NCI-H446 (cell line): ENCODE measurements at places on chromosomes 5 and 9.

DNA sequence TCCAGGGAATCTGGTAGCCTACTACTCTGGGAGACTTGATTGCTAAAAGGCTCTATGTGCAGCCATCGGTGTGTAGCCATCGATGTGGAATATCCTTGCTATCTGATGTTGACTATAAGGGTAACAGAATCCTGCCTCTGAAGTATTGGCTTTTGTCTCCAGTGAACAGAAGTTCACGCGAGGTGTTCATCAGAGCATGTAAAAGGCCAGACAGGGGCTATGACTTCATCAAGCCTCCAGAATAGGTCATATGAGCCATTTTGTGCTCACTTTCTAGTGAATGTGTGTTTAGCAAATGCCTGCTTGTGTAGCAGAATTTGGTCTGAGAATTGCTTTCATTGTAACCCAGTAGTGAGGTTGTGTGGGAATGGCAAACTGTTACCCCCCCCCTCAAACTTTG is 66.8 kb upstream of the RAD23B start:
- no peak for DNase-seq

DNA sequence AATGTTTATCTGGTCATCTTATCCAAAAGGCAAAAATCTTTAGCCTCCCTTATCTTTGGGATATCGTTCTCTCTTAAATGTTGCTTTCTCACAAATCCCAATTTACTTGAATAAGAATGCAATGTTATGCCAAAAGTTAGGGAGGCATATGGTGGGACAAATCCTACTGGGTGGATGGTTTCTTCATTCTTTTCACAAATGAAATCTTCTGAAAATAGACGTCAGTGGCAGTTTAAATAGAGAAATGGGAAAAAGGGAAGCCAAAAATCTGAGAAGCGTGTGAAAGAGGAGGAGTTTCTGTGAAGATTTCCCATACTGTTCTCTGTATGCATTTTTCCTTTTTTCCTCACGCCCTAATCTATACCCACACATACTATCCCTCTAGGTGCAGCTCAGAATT is 2.5 kb upstream of the PCDHAC1 start:
- no peak for DNase-seq

DNA sequence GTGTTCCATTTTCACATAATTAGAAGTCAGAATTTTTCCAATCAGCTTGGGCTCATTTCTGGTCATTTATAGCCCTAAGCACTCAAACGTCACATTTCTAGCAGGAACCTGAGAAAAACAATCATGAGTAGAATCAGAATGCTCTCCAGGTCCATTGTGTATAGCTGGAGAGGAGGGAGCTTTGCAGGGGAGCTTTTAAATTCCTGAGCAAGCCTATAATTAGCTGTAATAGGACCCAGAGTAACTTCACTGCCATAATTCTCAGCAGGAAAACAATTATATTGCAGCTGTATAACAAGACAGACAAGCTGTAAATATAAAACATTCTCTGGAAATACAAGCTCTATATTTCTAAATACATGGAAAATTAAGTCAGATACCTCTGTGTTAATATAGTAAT is 637.6 kb upstream of the SGCD start:
- DNase-seq: no peak

- no peak for DNase-seq
Observed at GRCh38 chr9:128415281-128415680, 5.4 kb upstream of the CERCAM start.

GRCh38 chr5:139924294-139925215 is 118.5 kb downstream of the NRG2 start:
- no peak for DNase-seq

DNA sequence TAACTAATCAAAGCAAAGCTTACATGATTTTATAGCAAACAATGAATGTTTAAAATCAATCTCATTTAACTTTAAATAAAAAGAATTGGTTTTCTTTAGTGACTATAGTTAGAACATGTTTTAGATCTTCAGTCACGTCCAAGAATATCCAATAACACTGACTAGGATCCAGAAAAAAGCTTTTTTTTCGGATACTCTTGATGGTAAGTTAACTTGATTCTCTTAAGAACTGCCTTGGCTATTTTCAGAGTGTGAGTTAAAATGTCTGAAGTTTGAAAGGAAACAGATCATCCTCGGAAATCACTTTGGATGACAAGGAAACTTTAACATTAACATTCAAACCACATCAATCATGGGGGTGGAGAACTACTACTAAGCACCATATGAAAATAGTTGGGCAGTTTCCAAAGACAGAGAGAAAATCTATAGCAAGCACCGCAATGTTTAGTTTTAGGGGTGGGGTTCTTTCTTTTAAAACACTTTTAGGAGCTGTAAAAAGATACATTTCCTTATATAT is 83.7 kb upstream of the SLC27A6 start:
- DNase-seq: no peak

DNA sequence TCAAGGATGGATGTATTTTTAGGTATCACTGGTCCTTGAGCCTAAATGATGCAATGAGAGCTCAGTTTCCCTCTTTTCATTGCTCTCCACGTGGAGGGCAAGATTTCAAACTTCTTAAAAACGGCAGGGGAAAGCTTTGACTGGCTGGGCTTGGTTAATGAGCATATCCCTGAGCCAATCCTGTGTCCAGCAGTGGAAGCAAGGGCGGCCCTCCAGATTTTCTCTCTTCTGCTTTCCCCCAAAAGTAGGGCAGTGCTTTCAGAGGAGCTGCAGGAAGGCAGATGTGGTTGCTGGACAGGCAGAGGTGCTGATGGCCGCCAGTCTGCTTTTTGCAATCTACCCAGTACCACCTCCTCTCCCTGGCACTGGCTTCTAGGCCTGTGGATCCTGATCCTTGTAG is 30.0 kb upstream of the TBC1D2 start:
- DNase-seq: no peak

GRCh38 chr5:158456756-158457155 is 597.8 kb upstream of the CLINT1 start:
- DNase-seq: no peak

GRCh38 chr5:147417135-147417813 is 92.6 kb downstream of the DPYSL3 start:
- DNase-seq: peak; percentile 86

DNA sequence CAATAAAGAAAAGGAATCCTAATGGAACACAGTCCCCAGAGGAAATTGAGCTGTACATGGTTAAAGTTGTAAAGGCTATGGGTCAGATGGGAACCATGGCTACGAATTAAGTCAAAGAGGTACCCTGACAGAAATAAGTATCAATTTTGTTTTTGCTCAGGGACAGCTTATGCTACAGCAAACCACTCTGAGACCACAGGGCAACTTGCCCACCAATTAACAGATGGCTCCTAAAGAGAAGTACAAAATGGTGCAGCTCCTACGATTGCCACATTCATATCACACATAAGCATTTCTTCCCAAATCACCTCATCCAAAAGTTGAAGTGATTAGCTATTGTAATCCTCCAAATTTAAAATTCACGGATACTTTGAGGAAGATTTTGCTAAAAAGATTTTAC is 83.0 kb downstream of the ELAVL2 start:
- peak; percentile 60 for DNase-seq

DNA sequence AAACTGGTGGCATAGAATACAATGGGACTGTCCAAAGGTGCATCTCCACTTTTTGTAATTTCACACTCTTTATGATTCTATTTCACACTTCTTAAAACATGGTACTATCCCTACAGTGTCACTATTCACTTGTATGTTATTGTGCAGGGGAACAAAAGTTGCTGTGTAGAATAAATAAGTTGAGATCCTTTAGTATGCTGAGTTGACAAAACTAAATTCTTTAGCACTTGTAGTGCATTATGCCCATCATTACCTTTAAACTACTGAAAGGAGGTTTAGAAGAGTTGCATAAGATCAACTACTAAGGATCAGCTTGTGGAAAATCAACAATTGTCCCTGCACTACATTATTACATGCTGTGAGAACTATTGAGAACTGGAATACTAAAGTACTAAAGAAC is 1380.9 kb downstream of the PTPRD start:
- no peak for DNase-seq

- DNase-seq: no peak
Observed at GRCh38 chr9:80507611-80508010, 935.8 kb downstream of the TLE4 start.

GRCh38 chr5:68290260-68290674 is 74.7 kb downstream of the PIK3R1 start:
- DNase-seq: peak; percentile 39

GRCh38 chr9:83432877-83433550 is 105.2 kb downstream of the FRMD3 start:
- DNase-seq: no peak

GRCh38 chr9:5947912-5948311 is 57.2 kb downstream of the MLANA start:
- no peak for DNase-seq

GRCh38 chr9:136667214-136667939 is 4.7 kb downstream of the EGFL7 start:
- no peak for DNase-seq

GRCh38 chr9:88818495-88819201 is 172.6 kb upstream of the S1PR3 start:
- no peak for DNase-seq

- no peak for DNase-seq
Observed at GRCh38 chr9:111622626-111623025, 8.5 kb upstream of the DNAJC25 start.

GRCh38 chr9:96484521-96484931 is 34.6 kb downstream of the HABP4 start:
- no peak for DNase-seq

DNA sequence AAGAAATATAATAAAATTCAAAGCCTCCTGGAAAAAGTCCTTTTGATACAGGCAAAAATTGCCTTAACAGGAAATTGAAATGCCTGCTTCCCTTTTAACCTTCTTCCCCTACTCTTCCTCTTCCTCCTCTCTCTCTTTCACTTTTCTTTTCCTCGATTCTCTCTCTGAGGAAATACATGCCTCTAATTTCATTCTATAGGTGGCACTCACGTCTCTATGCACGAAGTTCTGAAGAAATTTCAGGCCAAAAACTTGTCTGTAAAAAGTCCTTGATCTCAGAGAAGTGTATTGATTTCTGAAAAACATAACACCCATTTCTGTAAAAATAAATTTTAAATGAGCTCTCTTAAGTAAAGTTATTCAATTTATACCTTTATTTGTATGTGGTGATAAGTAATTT is 371.7 kb upstream of the IRX4 start:
- no peak for DNase-seq

DNA sequence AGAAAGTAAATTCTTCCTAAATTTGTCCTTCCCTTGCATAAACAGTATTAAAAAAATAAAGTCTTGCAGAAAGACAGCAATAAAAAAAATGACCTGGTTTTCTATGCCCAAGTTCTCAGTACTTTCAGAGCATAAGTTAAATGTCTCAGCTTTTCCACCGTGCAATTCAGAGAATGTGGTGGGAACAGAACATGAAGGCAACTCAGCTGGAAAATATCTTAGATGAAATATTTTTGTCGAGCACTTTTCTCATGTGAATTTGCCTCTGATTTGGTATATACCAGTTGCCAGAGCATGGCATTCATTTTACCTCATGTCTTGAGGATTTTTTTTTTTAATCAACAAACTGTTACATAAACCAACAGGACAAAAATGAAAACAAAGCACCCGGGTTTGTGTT is 176.1 kb downstream of the CETN3 start:
- no peak for DNase-seq

DNA sequence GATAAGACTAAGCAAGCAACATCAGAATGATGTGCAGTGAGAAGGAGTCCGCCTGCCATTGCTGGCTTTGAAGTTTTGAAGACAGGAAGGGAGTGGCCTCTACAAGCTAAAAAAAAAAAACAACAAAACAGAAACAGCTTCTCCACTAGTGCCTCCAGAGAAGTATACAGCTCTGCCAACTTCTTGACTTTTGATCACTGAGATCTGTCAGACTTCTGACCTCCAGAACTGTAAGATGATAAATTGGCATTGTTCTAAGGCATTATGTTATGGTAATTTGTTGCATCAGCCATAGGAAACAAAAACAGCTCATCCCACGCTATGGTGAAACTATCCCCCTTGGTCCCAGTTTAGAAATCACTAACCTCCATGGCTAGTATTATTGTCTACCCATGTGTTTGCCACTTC is 131.0 kb upstream of the VCAN start:
- no peak for DNase-seq

DNA sequence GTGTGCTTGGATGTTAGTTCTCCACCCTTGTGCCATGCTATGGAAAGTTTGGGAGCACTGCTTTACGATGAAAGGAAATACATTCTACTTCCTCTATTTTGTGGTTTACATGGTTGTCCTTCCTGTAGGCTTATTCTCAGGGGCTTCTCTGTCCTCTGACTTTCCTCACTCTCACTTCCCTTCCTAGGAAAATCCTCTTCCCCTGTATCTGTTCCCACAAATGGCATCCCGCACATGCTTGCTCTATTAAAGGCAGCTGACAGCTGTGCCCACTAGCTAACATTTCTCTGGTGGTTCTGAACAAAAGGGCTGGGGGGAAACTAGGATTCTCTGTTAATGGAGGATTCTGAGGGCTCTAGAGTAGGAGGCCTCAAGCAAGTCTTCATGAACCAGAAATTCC is 52.4 kb downstream of the FAM170A start:
- no peak for DNase-seq

DNA sequence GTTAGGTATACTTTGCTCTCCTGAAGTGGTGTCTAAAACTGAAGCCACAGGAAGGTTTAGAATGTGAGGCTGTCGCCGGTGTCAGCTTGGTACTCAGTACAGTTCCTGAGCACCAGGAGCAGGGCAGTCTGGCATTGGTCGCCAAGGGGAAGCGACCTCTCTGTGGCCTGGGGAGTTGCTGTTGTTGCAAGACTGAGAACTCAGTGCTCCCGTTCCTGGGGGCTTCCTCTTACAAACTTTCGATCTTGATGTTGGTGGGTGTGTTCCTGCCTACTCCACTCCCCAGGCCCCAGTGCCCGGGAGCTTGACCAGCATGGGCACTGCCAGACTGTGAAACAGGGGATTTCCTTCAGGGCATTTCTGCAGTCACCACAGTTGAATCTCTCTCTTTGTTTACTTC is 52.4 kb upstream of the PPARGC1B start:
- no peak for DNase-seq

GRCh38 chr9:80366626-80367025 is 794.9 kb downstream of the TLE4 start:
- DNase-seq: no peak

GRCh38 chr5:174464504-174465165 is 259.7 kb upstream of the MSX2 start:
- DNase-seq: no peak

GRCh38 chr9:121622387-121623203 is 28.8 kb upstream of the DAB2IP start:
- no peak for DNase-seq

- DNase-seq: no peak
Observed at GRCh38 chr5:62969409-62970120, 390.9 kb downstream of the LRRC70 start.

- no peak for DNase-seq
Observed at GRCh38 chr9:110214586-110215355, 6.8 kb upstream of the C9orf152 start.

DNA sequence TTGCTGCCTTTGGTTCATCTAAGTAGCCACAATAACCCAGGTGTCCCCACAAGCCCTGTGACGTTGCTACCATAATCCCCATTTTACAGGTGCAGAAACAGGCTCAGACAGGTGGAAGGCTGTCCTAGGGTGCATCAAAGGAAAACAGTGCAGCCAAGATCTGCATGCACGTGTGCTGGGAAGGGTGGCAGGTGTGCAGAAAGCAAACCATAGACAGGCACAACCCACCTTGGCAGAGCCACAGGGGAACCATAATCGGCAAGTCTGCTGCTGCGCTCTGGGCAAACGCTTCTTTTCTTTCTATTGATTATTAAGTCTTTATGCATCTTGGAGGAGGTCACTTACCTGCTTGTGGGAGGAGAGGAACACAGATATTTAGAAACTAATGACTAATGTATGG is 7.1 kb downstream of the NSG2 start:
- DNase-seq: no peak

GRCh38 chr9:117757561-117758190 is 53.5 kb downstream of the TLR4 start:
- DNase-seq: no peak
